ENCODE measurements at places on chromosomes 6 and 20.

DNA sequence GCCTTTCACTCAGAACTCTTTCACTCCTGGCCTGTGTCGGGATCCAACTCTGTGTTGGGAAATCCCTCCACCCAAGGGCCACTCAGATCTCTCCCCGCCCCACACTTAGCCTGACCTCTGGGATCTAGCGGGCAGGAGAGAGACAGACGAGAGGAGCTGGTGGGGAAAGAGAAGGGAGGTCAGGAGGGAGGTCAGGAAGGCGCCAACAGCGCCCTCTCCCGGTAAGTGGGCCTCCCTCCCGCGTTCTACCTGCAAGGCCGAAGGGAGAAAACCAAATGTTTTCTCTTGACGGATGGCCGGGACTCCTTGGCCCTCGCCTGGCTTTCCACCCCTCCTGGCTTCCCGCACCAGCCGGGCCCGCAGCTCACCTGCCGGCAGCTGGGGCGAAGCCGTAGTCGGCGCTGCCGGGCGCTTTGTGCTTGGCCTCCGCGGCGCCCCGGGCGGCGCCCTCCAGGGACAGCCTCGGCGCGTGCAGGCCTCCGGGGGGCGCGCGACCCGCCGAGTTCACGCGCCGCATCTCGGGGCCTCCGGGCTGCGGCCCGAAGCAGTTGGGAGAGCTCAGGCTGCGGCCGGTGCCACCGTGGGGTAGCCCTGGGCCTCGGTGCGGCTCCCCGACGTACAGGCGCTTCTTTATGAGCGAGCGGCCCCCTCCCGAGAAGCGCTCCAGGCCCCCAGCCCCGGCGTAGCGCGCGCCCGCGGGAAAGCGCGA lies 38.2 kb downstream of the C6orf132 start:
- no peak for DNase-seq

DNA sequence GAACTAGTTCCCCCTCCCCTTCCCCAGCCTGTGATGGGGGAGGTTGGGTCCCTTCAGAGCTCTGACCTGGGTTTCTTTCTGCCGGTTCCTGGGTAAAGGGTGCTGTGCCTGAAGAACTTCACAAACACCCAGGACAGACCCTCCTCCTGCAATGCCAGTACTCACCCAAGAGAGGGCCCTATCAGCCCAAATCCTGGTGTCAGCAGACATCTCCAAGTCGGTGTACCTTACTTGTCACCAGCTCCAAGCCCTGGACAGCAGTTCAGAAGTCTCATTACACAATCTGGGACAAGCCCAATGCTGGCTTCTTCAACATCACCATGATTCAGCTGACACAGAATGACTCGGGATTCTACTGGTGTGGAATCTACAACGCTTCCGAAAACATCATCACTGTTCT lies 467 bp downstream of the TREML4 start:
- DNase-seq: no peak

- DNase-seq: no peak
Measured at GRCh38 chr20:23868321-23868720, 11.2 kb downstream of the CST5 start.

DNA sequence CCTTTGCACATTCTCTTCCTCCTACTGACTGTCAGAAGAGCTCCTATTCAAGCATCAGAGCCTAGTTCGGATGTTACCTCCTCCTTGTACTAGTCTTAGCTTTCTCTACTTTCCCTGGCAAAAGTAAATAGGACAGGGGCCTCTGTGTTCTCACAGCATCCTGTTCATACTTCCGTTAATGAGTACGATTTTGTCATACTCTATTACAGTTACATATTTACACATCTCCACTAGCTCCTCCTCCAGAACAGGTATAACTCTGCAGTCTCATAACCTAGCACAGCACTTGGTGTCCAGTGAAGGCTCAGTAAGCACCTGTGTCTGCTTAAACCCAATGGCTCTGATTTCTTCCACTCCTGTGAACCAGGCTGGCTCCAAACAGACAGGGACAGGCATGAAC lies 7.0 kb downstream of the ELMO2 start:
- DNase-seq: no peak

DNA sequence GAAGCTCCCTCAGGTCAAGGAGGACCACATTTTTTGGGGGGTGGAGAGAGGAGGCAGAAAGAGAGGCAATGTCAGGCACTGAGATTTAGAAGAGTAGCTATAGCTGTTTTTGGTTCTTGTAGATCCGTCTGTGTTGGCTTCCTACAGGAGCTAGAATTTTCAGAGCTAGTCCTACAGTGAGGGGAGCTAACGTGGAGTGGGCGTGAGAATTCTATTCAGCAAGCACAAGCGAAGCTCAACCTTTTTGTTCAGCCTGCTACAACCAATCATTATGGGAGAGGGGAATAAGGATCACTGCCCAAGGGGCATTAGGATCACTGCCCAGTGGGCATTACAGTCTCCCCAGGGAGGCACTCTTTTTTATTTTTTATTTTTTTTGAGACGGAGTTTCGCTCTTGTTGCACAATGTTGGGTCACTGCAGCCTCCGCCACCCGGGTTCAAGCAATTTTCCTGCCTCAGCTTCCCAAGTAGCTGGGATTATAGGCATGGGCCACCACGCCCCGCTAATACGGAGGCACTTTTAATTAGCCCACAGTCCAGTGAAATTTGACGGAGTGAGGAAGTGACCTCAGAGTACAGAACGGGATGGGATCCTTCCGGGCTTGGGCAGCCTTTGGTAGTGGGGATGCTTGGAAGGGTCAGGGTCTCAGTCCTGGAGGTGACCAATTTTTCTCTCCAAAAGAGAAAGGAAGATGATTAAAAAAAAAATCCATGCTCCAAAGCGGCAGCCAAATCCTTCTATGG lies 1.1 kb upstream of the PANK2 start:
- DNase-seq: no peak

- peak; percentile 41 for DNase-seq
Measured at GRCh38 chr6:52503851-52504781, 72.7 kb downstream of the TRAM2 start.

- no peak for DNase-seq
Measured at GRCh38 chr6:46243754-46244153, 73.0 kb upstream of the ENPP5 start.

- DNase-seq: no peak
Measured at GRCh38 chr6:71498638-71499037, 210.0 kb downstream of the OGFRL1 start.

- DNase-seq: no peak
Measured at GRCh38 chr6:108661982-108662381, 101.3 kb downstream of the FOXO3 start.

GRCh38 chr20:22931653-22932608 lies 103.2 kb upstream of the SSTR4 start:
- no peak for DNase-seq

- no peak for DNase-seq
Measured at GRCh38 chr6:48073976-48074767, 36.8 kb downstream of the PTCHD4 start.

DNA sequence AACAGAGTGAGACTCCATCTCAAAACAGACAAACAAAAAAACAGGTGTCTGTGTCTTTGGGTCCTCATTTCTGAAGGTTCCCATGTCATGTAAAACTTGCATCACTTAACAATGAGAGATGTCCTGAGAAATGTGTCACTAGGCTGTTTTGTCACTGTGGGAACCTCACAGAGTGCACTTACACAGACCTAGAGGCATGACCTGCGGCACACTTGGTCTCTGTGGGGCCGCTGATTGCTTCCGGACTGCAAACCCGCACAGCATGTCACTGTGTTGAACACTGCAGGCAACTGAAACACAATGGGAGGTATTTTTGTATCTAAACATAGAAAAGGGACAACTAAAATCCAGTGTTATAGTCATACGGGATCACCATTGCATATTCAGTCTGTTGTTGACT lies 42.3 kb upstream of the TMEM181 start:
- no peak for DNase-seq

GRCh38 chr6:106334646-106335448 lies 9.3 kb upstream of the ATG5 start:
- no peak for DNase-seq

DNA sequence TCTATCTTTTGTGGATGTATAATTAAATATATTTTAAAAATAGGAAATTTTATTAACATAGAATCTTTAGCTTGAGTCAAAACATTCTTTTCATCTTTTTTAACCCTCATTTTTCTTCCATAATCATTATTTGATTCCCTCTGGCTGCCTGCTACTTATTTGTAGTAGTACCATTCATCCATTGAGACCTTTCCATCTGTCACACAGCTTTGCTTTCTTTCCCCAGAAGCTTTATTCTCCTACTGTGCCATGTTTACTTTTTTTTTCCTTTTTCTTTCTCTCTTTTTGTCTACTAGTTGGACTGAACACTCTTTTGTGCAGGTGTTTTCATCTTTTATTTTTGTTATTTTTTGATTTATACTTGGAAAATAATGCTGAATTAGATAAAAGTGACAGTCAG lies 522.6 kb upstream of the MMS22L start:
- DNase-seq: no peak

- no peak for DNase-seq
Measured at GRCh38 chr6:134021396-134022122, 30.9 kb downstream of the SLC2A12 start.

DNA sequence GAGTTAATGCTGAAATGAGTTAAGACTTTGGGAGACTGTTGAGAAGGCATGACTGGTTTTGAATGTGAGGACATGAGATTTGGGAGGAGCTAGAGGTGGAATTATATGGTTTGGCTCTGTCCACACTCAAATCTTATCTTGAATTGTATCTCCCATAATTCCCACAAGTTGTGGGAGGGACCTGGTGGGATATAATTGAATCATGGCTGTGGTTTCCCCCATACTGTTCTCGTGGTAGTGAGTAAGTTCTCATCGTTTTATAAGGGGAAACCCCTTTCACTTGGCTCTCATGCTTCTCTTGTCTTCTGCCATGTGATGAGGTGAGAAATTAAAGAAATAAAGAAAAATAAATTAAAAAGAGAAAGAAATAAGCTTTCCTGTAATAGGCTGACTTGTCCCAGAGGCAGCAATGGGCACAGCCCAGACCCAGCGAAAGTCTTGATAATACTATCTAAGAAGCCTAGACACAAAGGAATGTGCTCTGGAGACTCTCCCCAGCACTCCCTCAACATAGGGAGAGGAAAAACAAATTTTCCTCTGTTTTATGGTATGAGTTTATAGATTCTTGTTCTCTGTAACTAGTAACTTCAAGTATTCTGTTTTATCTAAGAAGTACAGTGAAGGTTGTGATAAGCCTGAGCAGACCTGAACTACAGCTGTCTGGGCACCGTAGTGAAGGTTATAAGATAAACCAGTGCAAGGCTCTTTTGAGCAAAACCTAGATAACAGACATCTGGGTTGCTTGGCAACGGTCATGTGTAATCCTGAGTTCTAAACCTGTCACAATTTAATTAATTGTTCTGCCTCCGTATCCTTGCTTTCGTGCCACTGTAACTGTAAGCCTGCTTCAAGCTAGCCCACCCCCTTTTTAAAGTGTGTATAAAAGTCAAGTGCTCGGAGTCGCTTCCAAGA lies 88.9 kb upstream of the ECI2 start:
- no peak for DNase-seq

GRCh38 chr6:145076115-145076841 lies 659.0 kb downstream of the EPM2A start:
- DNase-seq: no peak

GRCh38 chr20:19750101-19750606 lies 7.9 kb upstream of the RIN2 start:
- DNase-seq: no peak

- DNase-seq: no peak
Measured at GRCh38 chr6:32638532-32639219, 1.5 kb downstream of the HLA-DQA1 start.

- no peak for DNase-seq
Measured at GRCh38 chr6:7674291-7674690, 51.6 kb upstream of the BMP6 start.

- no peak for DNase-seq
Measured at GRCh38 chr6:84417260-84417659, 189.8 kb upstream of the CEP162 start.

DNA sequence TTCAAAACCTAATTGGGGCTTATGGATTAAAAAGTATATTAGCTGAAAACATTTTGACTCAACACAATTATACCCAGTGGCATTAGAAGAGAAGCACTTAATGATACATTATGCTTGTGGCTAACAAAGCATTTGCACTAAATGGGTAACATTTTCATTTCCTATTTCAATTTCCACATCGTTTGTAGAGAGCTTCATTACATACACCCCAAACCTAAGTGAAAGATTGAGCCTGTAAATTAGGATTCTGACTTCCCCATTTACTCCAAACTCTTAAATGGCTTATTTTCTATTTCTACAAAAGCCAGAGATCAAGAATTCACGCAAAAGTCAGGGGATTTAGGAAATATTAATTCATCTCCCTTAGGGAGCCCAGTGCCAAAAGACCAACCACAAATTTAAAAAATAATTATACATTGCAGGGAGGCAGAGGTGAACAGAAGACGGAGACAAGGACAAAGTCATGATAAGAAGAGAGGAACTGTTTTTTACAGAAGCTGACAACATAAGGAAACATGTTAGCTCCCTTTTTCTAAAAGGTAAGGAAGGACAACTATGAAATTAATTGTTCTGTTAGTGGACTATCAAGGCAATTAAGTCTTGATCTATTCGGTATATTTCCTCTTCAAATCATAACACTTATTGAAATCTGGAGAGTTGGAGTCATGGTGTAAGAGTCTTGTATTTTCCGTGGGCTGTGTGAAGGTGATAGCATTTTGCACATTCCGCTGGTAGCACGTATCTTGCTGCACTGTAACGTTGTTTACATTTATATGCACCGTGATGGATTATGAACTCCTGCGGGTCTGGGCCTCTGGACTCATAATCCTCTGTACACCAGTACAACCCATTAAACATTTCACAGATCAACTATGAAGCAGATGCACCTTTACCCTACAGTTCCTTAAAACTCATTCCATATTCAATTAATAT lies 24.8 kb upstream of the EZR start:
- DNase-seq: no peak

- DNase-seq: no peak
Measured at GRCh38 chr6:127083963-127084310, 34.5 kb upstream of the RSPO3 start.

DNA sequence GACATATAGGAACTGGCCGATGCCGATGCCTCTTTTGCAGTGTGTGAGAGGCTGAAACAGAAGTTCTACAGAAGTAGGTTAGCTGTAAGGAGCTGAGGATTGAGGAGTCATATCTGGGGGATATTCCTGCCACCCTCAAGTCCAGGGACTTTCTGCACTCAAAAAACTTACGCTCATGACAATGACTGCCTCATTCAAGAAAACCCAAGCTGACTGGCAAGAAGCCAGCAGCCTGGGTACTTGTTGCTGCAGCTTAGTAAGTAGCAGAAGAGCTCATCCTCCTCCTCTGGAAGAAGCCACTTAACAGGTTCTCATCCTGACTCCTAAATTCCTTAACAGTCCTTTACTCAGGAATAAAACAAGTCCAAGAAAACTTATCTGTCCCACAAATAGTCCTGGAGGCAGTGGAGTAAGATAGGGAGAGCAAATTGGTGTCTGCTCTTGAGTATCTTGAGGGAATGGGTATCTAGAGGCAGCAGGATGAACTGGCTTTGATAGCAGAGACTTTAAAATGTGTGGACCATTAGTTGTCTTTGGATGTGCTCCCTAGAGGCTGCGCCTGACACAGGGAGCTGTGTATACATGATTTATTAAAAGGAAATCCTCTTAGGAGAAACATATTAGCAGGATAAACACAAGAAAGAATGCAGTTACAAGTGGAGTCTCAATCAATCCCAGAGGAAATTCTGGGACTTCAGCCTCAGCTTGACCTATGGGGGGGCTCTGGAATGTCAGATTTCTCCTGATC lies 7.4 kb downstream of the CALHM5 start:
- no peak for DNase-seq

GRCh38 chr6:13710552-13711323 lies 897 bp downstream of the RANBP9 start:
- DNase-seq: no peak
